ENCODE measurements at places on chromosomes 4 and X.
A peak's percentile ranks its signal among the peaks of the same experiment; 100 is the strongest.

GRCh38 chr4:52051213-52051614, at the start of gene SPATA18:
TSS of gene SPATA18 (plus strand) at chr4:52051304. CDS start at chr4:52051705, 401 bp downstream.
- no peak for DNase-seq

GRCh38 chr4:48604527-48604926, 114.5 kb downstream of the ZAR1 start:
- DNase-seq, result no peak

DNA sequence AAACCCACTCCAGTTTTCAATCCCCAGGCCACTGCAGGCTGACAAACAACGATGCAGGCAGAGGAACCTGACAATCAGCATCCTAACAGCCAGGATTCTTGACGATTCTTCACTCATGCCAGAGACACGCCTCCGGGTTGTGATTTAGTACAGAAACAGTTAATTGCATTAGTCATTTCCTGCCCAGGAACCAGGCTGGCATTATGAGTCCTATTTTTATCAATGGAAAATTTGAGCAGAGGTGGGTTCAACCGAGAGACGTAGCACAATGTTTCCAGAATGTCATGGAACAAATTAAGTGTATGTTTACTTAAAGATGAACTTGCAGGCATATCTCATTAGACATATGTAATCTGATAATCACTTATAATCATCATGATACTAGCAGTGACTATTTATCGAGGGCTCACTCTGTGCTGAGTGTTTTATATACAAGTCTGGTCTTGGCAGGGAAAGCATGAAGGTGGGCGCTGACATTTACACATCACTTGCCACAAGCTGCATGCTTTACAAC, 159.7 kb downstream of the NSUN7 start:
- no peak for DNase-seq

- no peak for DNase-seq
Observed at GRCh38 chr4:13261486-13262257, 222.5 kb downstream of the RAB28 start.

- DNase-seq, result no peak
Observed at GRCh38 chr4:2101346-2102044, 42.4 kb downstream of the NAT8L start.

GRCh38 chr4:74638689-74639088, 155.6 kb downstream of the BTC start:
- DNase-seq, result no peak

DNA sequence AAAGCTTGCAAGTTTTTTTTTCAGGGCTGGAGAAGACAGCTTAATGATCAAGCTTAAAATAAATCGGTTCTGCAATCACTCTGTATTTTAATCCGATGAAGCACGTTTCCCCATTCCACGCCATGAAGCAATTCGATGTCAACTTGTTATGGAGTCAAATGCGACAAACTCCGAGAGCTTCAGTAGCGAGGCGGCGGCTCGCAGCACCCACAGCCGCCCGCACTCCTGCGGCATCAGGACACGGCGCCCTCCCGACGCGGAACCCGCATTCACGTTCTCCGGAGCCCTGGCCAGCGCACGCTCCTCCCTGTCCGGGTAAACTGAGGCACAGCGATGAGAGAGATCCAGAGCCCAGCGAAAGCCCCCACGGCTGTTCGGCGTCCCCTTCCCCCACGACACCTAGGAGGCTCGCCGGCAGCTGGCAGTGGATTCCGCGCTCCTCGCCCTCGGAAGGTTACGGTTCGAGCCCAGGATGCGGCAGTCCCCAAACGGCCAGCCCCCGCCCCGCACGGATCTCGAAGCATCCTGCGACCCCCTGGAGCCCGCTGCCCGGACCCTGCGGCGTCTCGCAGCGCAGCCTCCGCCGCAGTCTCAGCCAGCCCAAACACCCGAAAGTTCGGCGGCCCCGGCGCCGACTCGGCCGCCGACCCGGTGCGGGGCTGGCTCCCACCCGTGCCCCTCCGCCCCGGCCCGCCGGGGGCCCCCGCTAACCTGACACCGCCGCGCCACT, 507 bp downstream of the MFAP3L start:
- no peak for DNase-seq

DNA sequence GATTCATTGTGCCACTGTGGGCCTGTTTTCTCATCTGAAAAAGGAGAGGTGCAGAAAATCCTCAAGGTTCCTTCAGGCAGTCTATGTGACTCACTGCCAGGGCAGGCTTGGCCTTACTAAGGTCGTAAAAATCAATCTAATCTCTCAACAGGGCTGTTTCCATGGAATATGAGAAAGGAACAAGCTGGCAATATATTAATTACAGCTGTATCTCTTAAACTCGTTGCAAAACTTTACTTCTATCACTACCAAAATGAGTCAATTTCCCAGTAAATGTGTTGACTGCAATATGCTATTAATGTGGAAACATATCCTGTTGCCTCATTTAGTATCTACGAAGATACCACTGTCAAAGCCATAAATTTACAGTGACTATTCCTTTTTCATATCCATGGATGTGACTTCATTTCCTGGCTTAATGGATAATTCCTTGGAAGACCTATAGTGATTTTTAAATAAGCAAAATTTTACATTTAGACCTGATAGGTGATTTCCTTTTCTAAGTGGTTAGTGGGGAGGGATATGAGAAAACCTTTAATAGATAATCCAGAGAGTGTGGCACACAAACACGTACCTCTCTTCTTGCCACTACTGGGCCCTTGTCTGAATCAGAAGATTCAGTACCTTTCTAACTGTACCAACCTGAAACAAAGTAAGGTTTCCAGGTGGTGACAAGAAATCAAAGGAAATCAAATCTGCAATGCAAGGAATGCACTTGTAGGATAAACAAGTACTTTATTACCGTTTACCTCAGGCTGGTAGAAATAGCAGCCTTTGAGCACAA, 127.4 kb upstream of the FTHL17 start:
- DNase-seq, result no peak

- no peak for DNase-seq
Observed at GRCh38 chr4:180285796-180286195, 1957.4 kb upstream of the TENM3 start.

DNA sequence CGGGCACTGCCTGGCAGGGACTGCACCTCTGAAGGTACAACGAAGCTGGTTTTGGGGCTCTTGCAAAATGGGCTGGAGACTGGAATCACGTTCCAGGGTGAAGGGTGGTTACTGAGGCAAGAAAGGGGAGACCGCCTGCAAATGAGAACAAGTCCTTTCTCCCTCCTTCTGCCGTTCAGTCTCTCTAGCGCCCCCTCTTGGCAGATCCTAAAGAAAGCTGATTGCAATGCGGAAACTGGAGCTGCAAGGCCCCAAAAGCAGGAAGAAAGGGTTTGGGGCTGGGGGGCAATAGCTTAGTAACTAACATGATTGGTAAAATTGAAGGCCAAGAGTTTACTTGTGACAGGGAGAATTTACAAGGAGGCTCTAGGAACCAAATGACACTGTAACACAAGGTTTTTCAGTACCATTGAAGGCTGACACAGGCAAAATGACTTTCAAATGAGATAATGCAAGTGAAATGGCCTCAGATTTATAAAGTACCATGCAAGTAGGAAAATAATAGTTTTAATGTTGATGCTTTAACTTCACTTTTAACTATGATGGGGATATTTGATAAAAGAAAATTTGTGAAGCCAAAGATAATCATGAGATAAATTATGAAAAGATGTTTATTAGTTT, 222.7 kb upstream of the HAND2 start:
- no peak for DNase-seq

GRCh38 chrX:21469071-21469470, 94.9 kb downstream of the CNKSR2 start:
- DNase-seq, result no peak

DNA sequence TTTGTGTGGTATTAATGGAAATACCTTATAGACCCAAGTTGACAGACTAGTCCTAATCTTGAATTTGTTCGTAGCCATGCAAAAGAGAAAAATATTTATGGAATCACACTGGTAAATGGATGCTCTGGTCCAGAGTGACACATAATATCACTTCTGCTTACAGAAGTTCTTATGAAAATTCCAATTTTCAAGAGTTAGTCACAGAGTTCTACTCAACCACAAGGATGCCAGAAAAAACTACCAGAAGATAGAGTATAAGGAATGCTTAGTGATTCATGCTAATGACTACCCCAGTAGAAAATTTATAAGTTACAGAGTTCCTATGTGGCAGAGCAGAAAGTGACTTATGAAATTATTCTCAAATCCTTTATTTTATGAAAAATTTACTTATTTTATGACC, 1384.8 kb downstream of the FAM133A start:
- DNase-seq, result no peak

DNA sequence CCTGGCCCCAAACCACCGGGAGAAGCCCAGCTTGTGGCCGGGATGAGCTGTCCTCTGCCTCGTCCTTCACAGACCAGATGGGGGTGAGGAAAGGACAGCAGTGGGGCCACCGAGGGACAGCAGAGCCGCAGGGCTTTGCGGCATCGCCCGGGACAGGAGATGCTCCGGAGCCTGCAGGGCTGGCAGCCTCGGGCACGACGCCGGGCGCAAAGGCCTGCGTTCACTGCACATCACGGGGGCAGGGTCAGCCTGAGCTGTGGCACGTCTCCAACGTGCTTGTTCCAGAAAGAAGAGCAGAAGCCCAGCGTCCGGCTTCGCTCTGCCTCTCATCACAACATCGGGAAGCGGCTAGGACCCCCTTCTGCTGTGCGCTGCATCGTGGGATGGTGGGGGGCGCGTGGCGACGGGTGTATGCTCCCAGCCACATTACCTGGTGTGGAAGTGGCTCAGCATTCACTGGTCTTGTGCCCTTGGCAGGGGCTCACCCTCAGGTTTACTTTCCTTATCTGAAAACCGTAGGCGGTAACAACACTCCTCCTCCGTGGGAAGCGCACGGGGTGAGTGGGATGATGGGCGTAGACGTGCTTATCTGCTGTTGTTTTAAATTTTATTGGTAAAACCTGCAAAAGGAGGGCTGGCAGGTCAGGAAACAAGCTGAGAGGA, 7.4 kb downstream of the TADA2B start:
- DNase-seq, result no peak

GRCh38 chr4:141913928-141914327, 277.5 kb downstream of the IL15 start:
- DNase-seq, result no peak

DNA sequence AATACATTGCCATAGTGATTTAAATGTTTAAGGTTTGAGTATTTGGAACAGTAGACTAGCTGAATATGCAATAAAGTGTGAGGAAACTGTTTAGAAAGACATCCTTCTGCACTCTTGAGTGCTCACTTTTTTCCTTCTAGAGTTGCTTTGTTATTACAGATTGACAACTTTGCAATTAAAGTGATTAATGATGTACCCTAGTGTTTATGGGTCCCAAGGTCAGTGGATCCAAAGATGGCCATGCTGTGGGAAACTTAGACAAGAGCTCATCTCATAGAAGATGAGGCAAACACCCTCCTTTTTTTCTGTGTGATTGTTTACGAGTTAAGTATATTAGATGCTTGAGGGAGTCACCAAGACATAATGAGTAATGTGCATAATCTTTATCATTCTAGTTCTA, 118.8 kb downstream of the PDLIM5 start:
- no peak for DNase-seq

- no peak for DNase-seq
Observed at GRCh38 chr4:155140889-155141288, 67.5 kb upstream of the NPY2R start.

DNA sequence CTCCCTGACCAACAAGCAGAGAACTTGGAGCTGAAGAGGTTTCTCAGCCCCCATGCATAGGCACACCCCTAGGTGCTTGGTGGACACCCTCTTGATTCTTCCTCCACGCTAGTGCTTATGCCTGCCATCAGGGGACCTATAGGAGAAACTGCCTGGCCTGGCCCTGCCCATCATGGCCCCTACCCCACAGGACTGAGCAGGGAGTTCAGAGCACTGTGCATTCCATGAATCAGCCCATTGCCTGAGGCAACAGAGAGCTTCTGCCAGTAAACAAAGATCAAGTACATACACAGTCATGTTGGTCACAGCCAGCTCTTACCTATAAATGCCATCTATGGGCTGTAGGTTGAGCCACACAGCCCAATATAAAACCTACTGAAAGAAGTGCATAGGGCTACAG, 99.1 kb upstream of the EDNRA start:
- DNase-seq, result no peak

DNA sequence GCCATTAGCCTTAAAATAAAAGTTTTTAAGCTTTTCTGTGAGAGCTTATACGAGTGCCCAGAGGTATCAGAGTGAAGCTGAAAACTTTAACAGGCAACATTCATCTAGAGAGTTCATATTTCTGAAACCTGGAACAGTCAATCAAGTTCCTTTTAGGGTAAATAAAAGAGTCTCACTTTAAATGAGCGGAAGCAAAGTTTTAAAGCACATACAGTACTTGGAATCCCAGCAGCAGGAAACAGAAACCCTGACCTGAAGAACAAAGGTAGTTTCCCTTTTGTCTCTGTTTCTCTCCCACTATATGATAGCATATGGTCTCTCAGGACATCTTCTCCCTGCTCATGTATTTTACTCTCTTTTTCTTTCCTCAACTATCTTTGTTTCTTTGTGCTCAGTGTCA, 153.0 kb downstream of the ASB9 start:
- DNase-seq, result no peak

DNA sequence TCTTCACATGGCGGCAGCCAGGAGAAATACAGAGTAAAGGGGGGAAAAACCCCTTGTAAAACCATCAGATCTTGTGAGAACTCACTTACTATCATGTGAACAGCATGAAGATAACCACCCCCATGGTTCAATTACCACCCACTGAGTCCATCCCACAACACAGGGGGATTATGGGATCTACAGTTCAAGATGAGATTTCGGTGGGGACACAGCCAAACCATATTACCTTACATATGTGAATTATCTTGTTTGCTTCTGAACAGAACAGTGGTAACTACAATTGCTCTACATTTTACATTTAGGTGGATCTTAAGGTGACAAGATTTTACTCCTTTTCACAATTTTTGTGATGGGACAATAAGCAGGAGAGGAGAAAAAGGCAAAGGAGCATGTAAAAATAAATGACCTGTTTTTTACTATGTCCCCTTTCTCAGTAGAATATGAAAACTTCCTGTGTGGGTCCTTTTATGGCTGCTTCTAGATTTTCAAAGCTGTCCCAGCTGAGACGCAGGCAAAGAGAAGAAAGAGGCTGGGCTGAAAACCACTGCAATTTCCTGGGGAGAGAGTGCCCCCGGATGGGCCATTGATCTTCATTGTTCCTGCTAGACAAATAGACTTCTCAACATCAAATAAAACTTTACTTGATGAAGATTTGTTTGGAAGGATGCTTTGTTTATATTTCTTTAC, 45.9 kb upstream of the PGM2 start:
- no peak for DNase-seq

- no peak for DNase-seq
Observed at GRCh38 chrX:109360301-109360700, 121.6 kb downstream of the GUCY2F start.

GRCh38 chr4:72119946-72120345, 88.1 kb downstream of the NPFFR2 start:
- no peak for DNase-seq

GRCh38 chrX:10633722-10634121, 13.3 kb upstream of the MID1 start:
- peak; percentile 26 for DNase-seq

- peak; percentile 13 for DNase-seq
Observed at GRCh38 chrX:51837921-51838320, 55.5 kb upstream of the MAGED1 start.

DNA sequence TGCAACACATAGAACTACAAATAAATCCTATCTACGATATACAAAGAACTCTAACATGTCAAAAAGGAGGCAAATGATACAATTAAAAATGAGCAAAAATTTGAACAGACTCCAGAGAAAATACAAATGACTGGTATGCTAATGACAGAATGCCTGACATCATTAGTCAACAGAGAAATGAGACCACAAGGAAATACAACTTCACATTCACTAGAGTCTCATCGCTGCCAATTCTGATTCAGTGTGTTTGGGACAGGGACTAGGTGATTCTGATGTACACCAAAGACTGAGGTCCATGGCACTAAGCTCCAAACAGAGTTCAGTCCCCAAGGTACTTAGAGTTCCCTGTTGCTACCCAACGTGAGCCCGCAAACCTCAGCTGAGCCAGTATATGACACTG, 23.4 kb downstream of the SLC2A9 start:
- no peak for DNase-seq

Data from NCI-H2171 treated with DMSO at 0.1 percent for 48 hours (cell line).